ENCODE measurements at places on chromosomes 4 and X. TPM values are rescaled to one million over a fixed set of nuclear protein-coding genes. Genes with fewer than 3 reads are reported as not detected.
A peak's percentile ranks its signal among the peaks of the same experiment; 100 is the strongest.

DNA sequence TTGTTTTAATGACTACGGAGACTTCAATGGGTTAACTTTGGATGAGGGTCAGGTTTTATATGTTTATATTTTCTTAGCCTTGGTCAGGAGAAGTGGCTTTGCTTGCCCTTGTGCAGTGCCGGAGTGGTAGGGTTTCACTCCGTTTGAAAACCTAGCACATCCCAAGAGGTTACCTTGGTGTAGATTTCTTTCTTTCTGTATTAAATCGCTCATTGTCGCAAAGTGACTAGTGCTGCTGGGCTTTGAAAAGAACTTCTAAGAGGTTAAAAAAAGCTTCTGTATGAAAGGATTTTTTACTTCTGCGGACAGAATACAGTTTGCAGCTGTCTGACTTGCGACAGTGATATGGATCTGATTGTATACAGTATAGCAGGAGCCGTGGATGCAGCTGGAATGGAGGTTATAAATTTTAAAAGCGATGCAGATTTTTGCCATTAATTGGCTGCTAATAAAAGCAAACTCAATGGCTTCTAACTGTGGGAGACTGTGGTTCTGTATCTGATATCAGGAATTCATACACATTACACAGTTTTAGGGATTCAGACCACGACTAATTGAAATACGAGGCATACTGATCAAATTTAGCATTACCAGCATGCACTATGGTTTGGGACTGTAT is 340.9 kb upstream of the PITX2 start:
- DNase-seq = no peak

- peak; percentile 50 for DNase-seq
Observed at GRCh38 chrX:104343428-104344129, 88.8 kb upstream of the ESX1 start.

GRCh38 chr4:152926959-152927358 is 9.2 kb upstream of the FHDC1 start:
- DNase-seq = no peak

Gene RAB9B
- total RNA-seq = 0.31 TPM

GRCh38 chrX:24996096-24996709 is 19.6 kb downstream of the ARX start:
- DNase-seq = no peak

Gene LRIT3
- total RNA-seq = 0.16 TPM

Gene S100G
- not detected for total RNA-seq

DNA sequence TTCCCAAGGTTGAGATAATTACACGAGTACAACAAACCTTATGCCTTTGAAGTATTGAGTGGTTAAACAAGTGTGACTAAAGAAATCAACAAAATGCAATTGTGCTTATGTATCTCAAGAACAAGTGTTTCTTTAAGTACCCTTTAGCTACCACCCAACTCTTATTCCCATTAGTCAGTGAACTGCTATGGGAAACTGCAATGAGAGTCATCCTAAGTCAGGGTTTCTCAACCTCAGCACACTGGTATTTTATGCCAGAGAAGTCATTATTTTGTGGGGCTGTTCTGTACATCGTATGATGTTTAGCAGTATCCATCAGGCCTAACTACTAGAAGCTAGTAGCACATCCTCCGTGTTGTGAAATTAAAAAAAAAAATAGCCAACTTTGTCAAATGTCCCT is 549.1 kb upstream of the BOD1L1 start:
- no peak for DNase-seq

- no peak for DNase-seq
Observed at GRCh38 chr4:148445860-148446330, 3.7 kb upstream of the NR3C2 start.

GRCh38 chr4:2441393-2442174 is 22.8 kb downstream of the CFAP99 start:
- peak; percentile 85 for DNase-seq

DNA sequence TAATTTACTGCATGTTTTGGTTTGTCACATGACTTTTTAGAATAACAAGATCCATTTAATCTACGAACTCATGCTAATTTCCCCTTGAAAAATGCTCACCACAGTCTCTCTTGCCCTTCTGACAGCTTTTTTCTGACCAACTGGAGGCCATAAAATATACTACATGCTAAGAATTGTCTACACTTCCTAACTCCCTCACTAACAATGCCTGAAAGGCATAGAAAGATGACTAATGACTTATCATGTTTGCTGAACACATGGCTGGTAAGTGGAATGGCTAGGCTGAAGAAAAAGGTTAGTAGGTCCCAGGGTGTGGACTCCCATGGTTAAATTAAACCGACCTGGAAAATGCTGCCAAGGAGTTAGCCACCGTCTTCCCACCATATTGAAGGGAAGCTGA is 309.9 kb downstream of the SPOCK3 start:
- DNase-seq = no peak

Gene TRPC3
- 0.50 TPM for total RNA-seq

- DNase-seq = no peak
Observed at GRCh38 chr4:41426539-41426938, 111.4 kb upstream of the LIMCH1 start.

Gene FGD1
- total RNA-seq = not detected

GRCh38 chr4:76311896-76312331 is 5.4 kb downstream of the STBD1 start:
- no peak for DNase-seq

DNA sequence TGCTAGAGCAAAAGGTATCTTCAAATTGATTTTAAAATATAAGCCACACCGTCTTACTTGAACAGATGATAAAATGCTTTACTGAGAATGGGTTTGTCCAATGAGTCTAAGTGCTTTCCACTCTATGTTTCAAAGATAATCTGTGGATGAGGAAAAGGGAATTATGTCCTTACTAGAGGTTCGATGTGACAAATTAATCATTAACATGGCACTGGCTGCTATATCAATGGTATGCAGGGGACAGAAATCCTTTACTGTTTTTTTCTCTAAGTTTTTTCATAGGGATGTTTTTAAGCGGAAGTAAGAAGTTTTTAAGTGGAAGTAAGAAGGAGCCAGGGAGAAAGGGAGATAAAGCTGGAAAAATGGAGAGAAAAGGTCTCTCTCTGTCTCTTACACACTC is 38.0 kb downstream of the MID1IP1 start:
- DNase-seq = no peak

GRCh38 chrX:98350940-98351339 is 1467.2 kb downstream of the RPA4 start:
- DNase-seq = no peak

DNA sequence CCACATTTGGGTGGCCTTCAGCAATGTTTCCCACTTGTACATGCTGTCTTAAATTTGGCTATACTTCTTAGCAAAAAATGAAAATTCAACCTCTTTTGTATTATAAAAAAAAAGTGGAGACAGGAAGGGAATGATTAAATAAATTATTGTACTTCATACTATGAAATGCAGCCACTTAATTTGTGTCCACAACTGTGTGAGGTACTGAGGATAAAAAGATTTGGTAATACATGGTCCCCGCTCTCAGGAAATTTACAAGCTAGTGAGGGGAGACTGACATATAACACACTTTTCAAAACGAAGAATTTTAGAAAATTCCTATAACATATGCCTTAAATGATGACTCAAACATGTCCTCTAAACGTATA is 105.0 kb downstream of the HNRNPD start:
- no peak for DNase-seq

Gene PAGE5
- total RNA-seq = not detected

- DNase-seq = no peak
Observed at GRCh38 chr4:112069110-112069509, 76.1 kb upstream of the FAM241A start.

Gene F8A3
- total RNA-seq = 10.8 TPM

GRCh38 chrX:49247916-49248811 is 12.9 kb downstream of the CCDC22 start:
- no peak for DNase-seq

- no peak for DNase-seq
Observed at GRCh38 chr4:147749811-147750321, 18.0 kb downstream of the ARHGAP10 start.

GRCh38 chr4:89784686-89785231 is 52.2 kb downstream of the SNCA start:
- DNase-seq = no peak

DNA sequence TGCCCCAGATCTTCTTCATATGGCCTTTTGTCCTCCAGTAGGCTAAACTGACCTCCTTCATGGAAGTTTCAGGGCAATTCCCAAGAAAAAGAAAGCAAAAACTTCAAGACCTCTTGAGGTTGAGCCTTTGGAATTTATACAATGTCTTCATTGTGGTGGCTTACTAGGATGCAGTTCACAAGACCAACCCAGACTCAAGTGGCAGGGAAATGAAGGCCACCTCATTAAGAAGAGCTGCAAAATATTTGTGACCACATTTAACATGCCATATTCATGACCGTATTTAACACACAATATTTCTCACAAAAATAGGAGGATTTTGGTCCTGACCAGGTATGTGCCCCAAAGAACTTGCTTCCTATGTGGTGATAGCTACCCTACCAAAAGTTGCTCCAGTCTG is 605.5 kb upstream of the PITX2 start:
- no peak for DNase-seq

GRCh38 chr4:128854433-128854832 is 44.9 kb downstream of the JADE1 start:
- DNase-seq = peak; percentile 57

DNA sequence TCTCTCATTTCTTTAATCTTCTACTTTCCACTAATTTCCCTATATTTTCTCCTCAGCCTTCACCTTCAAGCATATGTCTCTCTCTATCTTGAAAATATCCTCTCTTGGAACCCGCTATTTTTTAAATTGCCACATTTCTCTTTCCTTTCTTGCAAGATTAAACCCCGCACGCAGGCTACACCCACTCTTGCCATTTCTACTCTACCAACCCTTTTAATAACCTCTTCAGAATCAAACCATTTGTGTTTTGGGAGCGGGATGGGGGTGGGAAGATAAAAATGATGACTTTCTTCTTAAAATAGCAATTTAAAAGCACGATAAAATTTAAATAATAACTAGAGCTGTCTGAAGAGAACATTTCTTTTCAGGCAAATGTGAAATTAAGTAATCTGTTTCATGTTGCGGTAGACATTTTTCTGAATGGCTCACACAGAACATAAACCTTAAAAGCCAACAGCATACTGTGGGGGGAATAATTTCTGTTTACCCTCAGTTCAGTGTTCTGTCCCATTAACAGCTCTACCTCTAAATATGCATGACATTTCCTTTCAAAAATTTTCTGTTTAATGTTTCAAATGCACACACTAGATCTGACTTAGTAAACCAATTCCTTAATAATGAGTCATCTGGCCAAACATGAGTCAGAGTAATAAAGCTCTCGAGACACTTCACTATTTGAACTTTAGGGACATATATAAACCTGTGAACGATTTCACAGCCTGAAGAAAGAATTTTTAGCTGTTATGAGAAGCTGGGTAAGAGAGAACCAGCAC is 20.5 kb downstream of the ARSJ start:
- no peak for DNase-seq

Gene CENPE
- total RNA-seq = 71.0 TPM

GRCh38 chr4:173217075-173217474 is 48.5 kb downstream of the GALNT7 start:
- DNase-seq = no peak

GRCh38 chr4:122701965-122702364 is 30.5 kb upstream of the BBS12 start:
- no peak for DNase-seq

GRCh38 chrX:39682778-39683177 is 415.0 kb downstream of the BCOR start:
- DNase-seq = no peak

Gene MAB21L2
- total RNA-seq = not detected

- DNase-seq = no peak
Observed at GRCh38 chrX:123223859-123224258, 39.8 kb downstream of the GRIA3 start.

DNA sequence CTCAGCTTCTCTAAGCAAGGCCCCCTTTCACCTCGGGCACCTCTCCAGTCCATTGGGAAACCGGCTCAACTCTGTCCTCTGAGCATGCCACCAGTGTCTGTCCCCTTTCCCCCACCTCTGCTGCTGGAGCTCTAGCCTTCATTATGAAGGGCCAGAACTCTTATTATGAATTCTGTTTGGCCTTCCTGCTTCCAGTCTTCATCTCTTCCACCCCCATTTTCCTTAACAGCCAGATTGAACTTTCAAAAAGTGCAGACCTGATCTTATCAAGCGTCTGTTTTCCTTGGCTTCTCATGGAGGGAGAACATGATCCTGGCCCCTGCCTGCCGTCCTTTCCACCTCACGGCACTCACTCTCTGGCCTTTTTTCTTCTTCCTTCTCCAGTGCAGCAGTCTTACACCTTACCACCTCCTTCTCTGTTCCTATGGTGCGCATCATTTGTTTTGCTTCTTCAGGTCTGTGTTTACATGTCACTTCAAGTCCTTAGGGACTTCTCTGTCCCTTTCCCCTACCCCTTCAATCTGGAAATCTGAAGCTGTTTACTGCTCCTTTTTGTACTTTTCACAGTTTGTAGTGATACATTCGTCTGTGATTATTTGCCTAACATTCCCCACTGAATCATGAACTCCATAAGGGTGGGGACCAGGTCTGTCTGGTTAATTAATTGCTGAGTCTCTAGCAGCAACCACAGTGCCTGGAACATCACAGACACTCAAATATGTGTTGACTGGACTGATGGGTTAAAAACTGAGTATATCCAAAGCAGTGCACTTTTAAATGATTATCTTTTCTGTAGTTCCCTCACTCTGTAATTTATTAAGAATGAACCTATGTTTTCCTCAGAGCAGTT is 55.8 kb downstream of the FNIP2 start:
- DNase-seq = no peak

DNA sequence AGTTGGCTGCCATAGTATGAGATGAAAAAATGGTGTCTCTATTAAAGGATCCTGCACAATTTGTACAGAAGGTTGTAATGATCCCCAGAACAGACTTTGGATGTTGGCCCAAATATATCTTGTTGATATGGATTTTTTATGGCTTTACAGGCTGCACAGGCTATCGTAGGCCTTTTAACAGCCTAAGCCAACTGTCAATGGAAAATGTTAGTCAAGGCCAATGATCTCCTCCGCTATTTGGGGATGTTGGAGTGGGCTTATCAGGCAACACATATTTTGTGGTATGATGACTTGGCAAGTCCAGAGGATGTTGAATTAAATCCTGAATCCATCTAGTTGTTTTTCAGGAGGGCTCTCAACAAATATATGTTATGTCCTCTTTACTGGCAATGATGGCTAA is 42.1 kb downstream of the ZCCHC13 start:
- DNase-seq = no peak

- no peak for DNase-seq
Observed at GRCh38 chr4:47002580-47002979, 9.2 kb upstream of the GABRA4 start.

- no peak for DNase-seq
Observed at GRCh38 chrX:100995469-100995868, 26.0 kb downstream of the ARL13A start.

DNA sequence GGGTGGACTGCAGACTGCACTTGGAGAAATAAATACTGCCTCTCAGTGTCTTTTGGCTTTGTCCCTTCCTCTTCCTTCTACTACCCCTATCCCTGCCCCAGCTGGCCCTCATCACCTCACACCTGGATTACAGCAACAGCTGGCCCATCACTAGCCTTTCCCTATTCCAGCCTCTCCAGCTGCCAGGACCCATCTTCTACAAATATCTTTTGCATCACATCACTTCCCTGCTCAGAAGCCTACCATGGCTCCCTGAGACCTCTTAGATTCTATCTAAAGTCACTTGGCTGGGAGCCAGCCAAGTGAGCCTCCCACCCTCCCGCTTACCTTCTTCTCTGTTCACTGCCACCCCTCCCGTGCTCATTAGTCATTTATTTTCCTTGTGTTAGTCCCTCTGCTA is 66.8 kb downstream of the TSC22D3 start:
- DNase-seq = no peak

- DNase-seq = no peak
Observed at GRCh38 chr4:872241-872981, 46.5 kb upstream of the CPLX1 start.

Gene BTK
- 0.23 TPM for total RNA-seq

- DNase-seq = no peak
Observed at GRCh38 chr4:76620723-76621468, 185.9 kb downstream of the SHROOM3 start.
